NCI-H2107 (cell line): ENCODE measurements at places on chromosomes 1 and 21.
A peak's percentile ranks its signal among the peaks of the same experiment; 100 is the strongest.

DNA sequence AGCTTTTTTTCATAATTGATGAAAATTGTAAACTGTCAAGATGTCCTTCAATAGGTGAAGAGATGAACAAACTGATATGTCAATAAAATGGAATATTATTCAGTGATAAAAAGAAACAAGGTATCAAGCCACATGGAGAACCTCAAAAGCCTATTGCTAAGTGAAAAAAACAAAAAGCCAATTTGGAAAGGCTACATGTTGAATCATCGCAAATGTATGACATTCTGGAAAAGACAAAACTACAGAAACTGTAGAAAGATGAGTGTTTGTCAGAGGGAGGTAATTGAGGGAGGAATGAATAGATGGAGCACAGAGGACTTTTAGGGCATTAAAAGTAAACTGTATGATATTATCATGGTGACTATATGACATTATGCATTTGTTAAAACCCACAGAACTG is 34.5 kb upstream of the USP25 start:
- no peak for DNase-seq

DNA sequence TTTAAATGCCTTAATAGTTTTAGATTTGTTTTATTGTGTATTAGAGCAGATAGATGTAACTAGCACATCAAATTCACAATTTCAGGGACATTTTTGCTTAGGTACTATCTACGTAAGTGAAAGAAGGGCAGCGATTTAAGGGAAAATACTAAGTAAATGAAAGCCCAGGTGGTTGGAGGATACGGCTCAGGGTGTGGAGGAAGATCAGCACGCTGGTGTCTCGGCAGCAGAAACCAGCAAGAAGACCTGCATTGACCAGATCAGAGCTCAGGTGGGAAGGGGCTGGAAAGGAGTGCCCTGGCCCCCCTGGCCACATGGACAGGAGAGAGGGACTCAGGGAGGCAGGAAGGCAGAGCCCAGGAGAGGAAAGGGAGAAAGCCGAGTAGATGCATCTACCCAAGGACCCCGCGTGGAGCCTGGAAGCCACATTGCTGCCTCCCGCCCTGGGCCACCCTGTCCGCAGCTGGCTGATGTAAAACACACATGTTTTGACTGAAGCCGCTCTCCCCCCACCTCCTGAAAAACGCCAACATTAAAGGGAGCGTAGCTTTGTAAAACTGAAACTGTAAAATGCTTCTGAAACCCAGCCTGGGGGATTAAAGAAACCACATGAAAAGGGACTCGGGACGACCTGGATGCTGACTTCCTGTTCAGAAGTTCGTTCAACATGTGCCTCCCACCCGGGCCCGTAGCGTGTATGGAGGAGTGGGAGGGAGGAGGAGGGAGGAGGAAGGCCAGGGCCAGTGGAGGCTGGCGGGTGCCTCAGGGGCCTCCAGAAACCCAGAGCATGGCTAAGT is 72.6 kb upstream of the TARDBP start:
- DNase-seq, result no peak

GRCh38 chr1:11685210-11685752 is 4.3 kb upstream of the MAD2L2 start:
- no peak for DNase-seq

GRCh38 chr1:52288286-52288685 is 77.7 kb downstream of the CC2D1B start:
- no peak for DNase-seq

DNA sequence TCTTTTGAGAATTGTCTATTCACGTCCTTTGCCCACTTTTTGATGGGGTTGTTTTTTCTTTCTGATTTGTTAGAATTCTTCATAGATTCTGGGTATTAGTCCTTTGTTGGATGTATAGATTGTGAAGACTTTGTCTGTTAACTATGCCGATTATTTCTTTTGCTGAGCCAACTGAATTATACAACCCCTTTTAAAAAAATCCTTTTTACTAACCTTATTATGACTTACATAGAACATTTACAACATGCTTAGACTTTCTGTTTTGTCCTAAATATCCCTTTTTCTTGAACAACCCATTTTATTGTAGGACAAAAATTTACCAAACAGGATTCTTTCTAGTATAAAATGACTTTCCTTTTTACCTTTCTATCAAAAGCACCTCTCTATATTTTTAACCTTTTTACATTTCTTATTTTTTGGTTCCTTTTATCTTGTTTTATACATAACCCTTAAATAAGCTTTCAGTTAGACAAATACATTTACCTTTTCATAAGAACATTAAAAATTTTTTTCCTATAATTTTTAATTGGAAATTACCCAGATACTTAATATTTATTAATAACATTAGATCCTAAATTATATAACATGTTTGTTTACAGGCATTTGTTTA is 70.4 kb upstream of the TTLL7 start:
- no peak for DNase-seq

GRCh38 chr1:2204415-2205190 is 10.0 kb upstream of the FAAP20 start:
- no peak for DNase-seq

DNA sequence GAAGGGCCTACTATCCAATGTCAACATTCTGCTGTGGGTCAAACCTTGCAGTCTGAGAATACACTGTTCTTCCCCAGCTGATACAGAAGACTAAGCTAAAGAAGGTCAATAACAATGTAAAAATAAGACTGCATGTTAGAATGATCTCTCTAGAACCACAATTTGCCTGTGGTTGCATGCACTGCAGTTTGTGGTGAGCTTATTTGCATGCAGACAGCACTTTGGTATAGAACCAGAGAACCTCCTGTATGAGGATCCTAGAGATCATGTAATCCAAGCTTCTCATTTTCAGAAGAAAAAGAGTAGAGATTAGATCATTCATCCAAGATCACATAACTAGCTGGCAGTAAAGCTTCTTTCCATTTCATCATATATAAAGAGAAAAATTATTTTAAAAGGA is 15.8 kb downstream of the SYNJ1 start:
- peak; percentile 83 for DNase-seq

GRCh38 chr1:201944639-201945038 is 1.7 kb downstream of the LMOD1 start:
- DNase-seq, result no peak

DNA sequence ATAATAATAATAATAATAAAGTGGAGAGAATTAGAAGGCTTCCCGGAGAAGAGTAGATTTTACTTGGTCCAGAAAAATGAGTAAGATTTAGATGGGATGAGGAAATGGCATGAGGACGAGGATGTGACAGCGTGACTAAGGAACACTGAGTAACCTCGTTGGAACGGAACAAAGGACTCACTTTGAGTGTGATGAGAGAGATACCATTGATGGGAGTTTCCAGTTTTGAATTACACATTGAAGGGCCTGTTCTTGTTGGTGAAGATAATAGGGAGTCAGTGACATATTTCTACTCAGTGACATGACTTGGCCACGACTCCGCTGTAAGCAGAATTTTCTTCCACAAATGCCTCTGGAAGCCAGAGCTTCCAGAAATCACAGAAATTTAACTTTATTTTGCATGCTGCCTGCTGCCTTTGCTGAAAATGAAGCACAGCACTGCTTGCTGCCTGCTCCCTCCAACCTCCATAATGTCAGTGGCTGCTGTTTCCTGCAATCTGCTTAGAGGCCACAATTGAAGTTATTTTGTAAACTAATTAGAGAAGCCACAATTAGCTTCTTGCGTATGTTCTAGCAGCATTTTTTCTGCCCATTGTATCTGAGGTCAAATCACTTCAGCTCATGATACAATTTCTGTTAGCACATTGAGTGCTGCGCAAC is 33.7 kb upstream of the FBXO28 start:
- no peak for DNase-seq

- no peak for DNase-seq
Observed at GRCh38 chr1:18946550-18947381, 9.7 kb downstream of the IFFO2 start.

DNA sequence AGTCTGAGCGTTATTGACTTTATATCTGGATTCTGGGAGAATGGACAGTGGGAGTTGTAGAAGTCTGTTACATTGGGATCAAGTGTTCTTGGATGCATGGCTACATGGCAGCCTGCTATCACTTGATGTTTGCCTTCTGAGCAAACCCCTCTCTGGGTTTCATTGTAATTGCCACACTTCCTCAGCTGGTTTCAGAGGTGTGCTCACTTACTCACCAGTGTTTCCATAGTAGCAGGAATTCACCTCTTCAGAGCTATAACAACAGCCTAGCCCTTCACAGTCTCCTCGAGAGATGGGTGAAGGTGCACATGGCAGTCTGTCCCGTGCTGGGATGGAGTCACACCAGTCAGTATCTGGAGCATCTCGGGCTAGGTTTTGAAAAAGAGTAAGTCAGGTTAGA is 2.6 kb downstream of the ZP4 start:
- no peak for DNase-seq

GRCh38 chr1:164602101-164602422 is 43.1 kb downstream of the PBX1 start:
- no peak for DNase-seq

DNA sequence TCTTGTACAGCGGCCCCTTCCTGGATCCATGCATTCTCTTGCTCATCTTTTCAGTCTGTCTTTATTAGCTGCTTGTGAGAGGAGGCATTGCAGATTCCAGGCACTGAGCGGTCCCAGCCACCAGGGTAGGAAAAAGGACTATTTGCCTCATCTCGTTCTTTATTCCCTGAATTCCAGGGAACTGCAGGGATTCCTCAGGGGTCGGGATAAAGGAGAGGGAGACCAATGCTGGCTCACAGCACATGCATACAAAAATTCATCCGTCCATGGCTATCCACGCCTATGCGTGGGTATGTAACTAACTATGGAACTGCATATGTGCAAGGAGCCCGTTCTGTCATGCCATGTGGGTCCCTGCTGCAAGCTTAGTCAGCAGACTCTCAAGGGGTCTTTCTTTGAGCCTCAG is 879 bp upstream of the PLPPR5 start:
- DNase-seq, result no peak

DNA sequence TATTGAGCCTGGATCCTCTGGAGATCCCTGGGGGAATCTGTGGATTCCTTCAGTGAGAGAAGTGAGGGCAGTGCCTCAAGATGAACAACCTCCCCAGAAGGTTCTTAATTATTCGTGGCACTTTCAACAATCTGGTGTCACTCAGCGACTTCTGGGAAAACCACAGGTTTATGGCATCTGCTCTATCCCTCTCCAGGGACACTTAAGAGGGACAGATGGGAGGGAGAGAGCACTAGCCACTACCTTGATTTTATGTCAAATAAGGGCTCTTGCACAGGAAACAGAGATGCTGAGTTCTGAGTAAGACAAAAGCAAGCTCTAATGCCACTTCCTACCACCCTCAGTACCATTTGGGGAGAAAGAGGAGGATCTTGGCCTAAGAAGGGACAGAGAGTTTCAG is 21.2 kb upstream of the CHI3L1 start:
- DNase-seq, result no peak

DNA sequence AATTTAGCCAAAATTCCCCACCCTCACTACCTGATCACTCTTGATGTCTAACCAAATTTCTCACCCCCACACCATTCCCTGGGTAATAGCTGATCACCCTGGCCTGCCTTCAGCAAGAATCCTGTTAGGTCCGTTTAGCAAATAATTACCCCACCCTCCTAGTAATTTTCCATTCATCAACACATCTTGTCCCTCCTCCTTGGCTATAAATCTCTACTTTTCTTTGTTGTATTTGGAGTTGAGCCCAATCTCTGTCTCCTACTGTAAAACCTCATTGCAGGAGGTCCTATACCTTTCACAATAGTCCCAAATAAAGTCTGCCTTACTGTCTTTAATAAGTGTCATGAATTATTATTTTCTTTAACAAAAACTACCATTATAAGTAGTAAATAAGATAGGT is 6.9 kb upstream of the PRKAA2 start:
- DNase-seq, result no peak

DNA sequence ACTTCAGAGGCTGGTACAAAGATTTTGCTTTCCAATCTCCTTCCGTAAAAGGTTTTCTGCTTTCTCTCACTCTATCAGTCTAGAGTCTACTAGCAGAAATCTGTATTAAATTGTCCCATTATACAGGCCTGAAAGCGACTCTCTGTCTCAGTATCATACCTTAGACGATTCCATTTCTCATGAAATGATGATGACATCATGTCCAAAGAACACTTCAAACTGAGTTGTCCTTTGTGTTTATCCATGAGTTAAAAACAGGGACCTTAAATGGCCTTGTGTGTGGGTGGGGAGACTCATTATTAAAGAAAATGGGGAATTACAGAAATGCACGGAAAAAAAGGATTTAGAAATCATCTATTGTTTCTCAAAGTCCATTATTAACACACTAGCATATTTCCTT is 21.0 kb upstream of the SLC44A3 start:
- no peak for DNase-seq

GRCh38 chr21:43196826-43197225 is 28.0 kb downstream of the CRYAA start:
- DNase-seq, result peak; percentile 23

DNA sequence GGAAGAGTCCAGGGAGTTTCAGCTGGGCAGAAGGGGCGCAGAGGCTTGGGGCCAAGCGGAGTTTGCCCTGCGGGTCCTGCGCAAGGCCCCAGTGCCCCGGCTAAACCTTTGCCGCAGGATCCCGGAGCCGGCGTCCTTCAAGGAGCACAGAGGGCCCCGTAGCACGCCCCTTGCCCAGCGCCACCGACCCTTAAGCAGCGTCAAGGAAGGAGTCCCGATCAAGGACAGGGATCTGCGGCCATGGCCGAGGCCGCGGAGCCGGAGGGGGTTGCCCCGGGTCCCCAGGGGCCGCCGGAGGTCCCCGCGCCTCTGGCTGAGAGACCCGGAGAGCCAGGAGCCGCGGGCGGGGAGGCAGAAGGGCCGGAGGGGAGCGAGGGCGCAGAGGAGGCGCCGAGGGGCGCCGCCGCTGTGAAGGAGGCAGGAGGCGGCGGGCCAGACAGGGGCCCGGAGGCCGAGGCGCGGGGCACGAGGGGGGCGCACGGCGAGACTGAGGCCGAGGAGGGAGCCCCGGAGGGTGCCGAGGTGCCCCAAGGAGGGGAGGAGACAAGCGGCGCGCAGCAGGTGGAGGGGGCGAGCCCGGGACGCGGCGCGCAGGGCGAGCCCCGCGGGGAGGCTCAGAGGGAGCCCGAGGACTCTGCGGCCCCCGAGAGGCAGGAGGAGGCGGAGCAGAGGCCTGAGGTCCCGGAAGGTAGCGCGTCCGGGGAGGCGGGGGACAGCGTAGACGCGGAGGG is 520 bp downstream of the CLIC6 start:
- DNase-seq, result no peak

DNA sequence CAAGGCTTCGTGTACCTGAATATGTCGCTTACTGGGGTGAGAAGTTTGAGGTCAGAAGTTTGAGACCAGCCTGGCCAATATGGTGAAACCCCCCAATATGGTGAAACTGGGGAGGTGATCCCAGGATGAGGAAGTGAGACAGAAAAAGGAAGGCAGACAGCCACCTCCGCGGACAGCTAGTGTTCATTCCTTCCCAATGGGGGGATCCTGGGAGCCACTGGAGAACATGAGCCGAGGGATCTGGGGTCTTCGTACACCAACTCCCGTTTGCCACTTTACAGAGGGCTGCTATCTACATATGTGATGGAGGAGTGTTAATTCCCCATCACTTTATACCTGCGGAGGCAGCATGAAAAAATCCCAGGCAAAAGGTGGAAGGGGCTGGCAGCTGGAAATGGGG is 19.6 kb upstream of the IFFO2 start:
- DNase-seq, result no peak
